M059J (cell line): ENCODE measurements at places on chromosomes 3 and 15. TPM values are rescaled to one million over a fixed set of nuclear protein-coding genes. Genes with fewer than 3 reads are reported as not detected.
A peak's percentile ranks its signal among the peaks of the same experiment; 100 is the strongest.

DNA sequence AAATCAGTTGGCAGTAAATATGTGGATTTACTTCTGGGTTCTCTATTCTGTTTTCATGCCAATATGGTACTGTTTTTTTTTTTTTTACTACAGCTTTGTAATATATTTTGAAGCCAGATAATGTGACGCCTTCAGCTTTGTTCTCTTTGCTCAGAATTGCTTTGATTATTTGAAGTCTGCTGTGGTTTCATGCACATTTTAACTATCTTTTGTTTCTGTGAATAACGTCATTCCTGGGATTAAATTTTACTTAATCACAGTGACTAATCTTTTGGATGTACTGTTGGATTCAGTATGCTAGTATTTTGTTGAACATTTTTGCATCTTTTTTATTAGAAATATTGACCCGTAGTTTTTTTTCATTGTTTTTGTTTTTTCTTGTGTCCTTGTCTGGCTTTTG is 576.5 kb downstream of the ZNF385D start:
- peak; percentile 25 for DNase-seq

GRCh38 chr3:180085122-180085710 is 48.5 kb upstream of the PEX5L start:
- DNase-seq = no peak

DNA sequence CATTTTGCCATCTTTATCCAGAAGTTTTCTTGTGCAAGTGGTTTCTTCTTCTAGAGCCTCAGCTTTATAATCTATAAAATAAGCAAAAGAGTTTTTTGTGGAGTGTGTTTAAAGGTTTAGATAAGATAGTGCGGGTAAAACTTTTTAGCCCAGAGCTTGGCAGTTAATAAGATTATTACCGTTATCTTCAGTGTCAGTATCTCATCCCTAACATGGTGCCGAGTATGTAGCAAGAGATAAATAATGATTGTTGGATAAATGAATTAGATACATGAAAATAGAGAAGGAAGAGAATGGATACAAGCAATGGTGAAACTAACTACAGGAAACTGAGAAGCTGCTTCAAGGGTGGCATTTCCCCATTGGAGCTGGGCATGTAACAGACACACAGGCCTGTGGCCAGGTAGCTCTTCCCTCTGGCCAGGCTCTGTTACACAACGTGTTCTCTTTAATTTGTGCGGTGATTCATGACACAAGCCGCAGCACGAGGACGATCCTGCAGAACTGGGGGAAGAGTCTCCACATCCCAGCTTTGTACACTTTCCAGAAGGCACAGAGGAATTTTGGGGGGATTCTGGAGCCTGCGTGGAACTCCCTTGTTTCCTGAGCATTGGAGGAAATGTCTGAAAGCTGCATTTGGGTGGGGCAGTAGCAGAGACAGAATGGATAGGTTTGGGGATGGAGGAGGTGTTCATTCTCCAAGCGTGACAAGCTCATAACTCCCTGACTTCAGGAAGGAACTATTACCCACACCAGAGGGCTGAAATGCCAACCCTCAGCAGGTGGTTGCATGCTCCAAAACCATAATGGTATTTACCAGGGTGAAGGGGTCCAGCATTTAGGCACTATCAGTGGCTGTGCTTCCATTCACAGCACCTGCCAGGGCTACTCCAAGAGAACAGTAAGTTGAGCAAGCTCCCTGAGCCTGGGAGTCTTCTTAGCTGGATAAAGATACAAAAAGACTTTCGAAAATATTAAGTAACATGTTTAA is 14.2 kb upstream of the ST6GAL1 start:
- no peak for DNase-seq

- DNase-seq = no peak
These were observed 55.6 kb downstream of the LYSMD4 start for GRCh38 chr15:99677540-99678134.

- peak; percentile 24 for DNase-seq
These were observed 181.0 kb downstream of the VPS13C start for GRCh38 chr15:61879219-61879618.

Gene CORO2B
- 6.7 and 10.5 TPM in 2 replicates for total RNA-seq

DNA sequence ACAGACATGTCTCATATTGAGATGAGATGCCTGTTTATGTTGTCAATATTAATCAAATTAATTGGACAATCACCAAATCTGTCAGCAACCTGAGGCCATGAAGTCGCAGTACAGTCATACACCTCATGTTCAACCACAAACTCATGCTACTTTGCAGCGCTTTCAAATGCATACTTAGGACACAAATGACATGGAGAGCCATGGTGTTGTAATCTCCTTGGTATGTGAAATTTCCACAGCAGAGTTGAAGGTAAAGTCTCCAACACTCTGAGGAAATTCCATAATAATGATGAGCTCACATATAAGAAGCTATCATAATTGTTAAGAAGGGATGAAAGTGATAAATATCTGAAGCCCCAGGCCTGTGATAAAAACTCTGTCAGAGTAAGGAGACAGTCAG is 873.9 kb downstream of the MCTP2 start:
- peak; percentile 8 for DNase-seq

Gene SLC2A2
- total RNA-seq = 0.12 and 0.32 TPM in 2 replicates

- no peak for DNase-seq
These were observed 175.4 kb downstream of the EBLN2 start for GRCh38 chr3:73236867-73237266.

Gene LYSMD2
- 16.7 and 19.8 TPM in 2 replicates for total RNA-seq
